ENCODE measurements at places on chromosomes 13 and 19. TPM values are rescaled to one million over a fixed set of nuclear protein-coding genes. Genes with fewer than 3 reads are reported as not detected.

Gene ADGRL1
- total RNA-seq = 117 TPM

Gene IQCN
- total RNA-seq = 0.48 TPM

Gene PINLYP
- 11.4 TPM for total RNA-seq

Gene APOC1
- 78.1 TPM for total RNA-seq

Gene RPL18
- total RNA-seq = 1,874 TPM

Gene ZNF761
- 33.8 TPM for total RNA-seq

All from H9 (cell line).